ENCODE measurements at places on chromosomes 3 and 15. TPM values are rescaled to one million over a fixed set of nuclear protein-coding genes. Genes with fewer than 3 reads are reported as not detected.

The SERINC4 gene
- 0.47 TPM for polyA plus RNA-seq

The ZNF501 gene
- 12.9 TPM for polyA plus RNA-seq

The LIPH gene
- polyA plus RNA-seq = 0.75 TPM

The UPK1B gene
- 13.2 TPM for polyA plus RNA-seq

DNA sequence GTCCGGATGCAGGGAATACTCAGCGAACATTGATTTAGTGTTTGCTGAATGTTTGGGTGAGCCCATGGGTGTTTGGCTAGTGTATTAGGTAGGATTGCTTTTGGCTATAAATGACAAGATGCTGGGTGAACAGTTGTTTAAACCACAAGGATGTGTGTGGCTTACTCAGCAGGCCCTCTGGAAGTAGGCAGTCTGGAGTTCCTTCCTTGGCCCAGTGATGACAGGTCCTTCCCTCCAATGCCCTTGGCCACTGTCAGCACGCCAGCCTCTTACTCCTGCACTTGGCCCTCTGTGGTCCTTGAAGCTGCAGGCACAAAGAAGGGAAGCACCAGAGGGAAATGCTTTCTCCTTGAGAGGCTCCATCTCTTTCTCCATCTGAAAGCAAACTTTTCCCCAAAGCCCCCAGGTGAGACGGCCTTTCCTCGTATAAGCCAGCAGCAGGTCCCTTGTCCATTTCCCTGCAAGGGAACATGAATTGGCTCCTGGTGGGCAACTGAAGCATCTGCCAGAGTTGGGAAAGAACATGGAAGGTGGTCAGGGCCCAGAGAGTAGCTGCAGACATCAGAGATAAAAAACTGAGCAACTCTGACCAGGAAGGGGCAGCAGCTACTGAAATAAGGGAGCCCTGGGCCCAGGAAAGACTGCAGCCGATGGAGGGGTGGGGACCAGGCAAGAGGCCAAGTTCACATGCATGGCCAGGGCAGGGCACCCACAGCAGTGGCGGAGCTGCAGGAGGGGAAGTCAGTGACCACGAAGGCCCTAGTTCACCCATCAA, 105.0 kb downstream of the TPRA1 start:
- no peak for DNase-seq

DNA sequence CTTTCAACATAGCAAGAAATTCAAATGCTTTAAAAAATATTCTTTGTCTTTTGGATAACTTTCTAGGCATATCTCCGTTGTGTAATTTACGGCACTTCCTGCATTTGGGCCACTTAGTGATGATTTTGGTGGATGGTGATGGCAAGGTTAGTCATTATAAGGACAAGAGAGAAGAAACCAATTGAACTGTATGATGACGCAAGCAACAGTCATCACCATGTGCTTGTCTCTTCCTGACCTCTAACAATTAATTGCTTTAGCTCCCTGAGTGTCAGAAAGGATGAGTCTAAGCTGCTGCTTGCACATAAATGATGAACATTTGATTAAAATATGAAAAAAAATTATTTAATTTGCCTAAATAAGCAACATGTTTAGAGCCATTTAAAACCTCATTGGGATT, 11.3 kb upstream of the P2RY12 start:
- DNase-seq = no peak

- no peak for DNase-seq
Measured at GRCh38 chr15:99057697-99058420, 47.0 kb upstream of the SYNM start.

DNA sequence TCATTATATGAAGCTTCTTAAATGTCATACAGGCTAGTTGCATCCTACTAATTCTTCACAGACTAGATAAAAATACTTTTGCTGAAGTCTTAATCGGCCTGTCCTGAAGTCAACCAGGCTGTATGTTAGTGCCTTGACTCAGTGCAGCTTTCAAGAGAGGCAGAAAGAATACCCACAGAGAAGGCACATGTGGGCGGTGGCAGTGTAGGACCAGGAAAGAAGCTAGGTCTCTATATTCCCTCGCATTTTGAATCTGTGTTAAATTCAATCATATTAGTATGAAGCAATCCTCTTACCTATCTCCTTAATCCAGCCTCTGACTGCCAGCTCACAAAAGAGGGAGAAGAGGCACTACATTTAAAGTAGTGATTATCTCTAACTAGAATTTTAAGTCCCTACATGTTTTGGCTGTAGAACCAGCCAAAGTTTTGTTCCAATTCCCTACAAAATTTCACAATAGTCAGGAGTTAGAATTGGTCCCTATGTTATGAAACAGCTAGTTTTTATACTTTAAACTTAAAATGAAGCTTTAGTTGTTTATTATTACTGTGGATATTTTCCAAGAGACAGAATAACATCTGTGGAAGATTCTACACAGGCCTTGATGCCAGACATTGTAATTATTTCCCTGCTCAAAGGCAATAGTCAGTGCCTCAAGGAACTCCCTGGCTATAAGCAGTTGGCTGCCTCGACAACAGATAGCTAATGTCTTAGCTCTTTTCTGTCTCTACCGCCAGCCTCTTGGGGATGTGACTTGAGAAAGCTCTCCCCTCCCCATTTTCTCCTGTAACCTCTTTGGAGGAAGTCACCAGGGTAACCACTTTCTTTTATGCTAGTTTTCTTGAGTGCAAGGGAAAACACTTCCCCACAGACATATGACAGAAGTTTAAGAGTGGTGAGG, 31.9 kb downstream of the CRTC3 start:
- no peak for DNase-seq

DNA sequence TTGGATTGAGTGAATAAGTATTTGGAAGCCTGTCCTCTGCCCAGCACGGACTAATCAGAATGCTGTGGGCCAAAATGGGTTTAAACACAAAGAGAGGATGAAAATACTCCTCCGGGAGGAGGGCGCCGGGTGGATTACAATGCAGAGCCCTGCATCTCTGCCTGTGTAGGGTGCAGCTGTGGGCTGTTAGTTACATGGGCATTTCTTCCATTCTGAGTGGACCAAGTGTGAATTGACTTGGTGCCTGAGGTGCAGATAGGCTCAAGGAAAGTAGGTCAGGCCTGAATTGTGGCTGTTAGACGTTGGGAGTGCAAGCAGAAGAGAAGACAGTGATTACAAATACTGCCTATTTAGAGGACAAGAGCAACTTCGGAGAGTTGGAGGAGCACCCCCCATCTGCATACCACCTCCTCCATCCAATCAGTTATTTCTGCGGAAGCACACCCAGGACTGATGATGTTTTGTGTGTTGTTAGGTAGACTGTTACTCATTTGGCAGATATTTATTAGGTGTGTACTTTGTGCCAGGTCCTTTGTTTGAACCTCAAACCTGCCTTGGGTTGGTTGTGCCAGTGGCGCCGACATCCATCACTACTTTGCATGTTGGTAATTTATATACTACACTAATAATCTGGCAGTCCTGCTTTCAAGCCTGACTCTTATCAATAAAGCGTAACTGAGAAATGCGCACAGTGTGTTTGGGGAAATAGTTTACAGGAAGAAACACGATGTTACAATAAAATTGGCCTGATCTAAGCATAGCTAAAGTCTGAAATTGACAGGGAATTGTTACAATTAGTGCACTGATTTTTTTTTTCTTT, 33.0 kb downstream of the PTPRG start:
- DNase-seq = no peak

GRCh38 chr3:167030082-167030725, 349.9 kb downstream of the ZBBX start:
- no peak for DNase-seq

DNA sequence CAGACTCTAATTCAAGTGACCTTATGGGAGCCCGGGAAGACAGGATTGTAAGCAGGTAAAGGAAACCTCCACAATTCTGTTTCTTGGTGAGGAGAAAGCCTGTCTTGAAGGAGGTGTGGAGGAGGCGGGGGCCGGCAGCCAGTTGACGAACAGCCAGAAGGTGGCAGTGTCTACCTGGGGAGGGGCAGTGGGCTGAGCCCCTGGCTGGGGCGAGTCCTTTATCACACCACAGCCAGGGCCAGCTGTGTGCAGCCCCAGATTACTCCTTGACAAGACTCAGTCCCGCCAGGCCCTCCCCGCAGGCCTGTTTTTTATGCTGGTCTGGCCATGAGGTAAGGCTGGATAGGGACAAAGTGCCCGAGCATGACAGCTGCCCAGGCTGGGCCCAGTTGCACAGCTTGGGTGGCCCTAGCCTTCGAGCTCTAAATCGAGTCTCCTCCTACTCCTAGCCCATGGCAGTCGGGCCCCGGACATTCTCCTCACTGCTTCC, 40.9 kb upstream of the IDH2 start:
- peak; percentile 71 for DNase-seq

- DNase-seq = no peak
Measured at GRCh38 chr3:101796077-101796680, 17.2 kb downstream of the NXPE3 start.

DNA sequence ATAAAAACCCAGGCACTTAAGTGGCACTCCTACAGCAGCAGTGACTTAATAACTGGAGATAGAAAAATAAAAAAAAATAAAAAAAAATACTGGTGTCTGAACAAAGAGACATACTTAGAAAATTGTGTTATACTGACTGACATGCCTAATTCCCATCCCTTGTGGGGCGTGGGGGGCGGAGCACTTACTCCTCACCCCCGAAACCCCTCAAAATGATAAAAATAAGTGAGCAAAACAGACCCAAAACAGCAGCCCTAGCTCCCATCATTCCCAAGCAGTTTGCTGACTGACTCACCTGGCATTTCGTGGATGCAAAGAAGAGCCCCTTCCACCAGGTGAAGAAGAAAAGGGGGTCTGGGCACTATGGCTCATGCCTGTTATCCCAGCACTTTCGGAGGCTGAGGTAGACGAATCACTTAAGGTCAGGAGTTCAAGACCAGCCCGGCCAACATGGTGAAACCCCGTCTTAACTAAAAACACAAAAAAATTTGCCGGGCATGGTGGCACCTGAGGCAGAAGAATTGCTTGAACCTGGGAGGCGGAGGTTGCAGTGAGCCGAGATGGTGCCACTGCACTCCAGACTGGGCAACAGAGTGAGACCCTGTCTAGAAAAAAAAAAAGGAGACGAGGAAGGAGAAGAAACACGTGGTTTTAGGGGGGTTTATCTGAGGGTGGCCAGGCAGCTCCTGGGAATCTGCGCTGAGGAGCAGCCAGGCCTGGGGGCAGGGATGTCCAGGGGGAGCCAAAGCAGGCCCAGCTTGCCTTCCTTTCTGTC, 50.8 kb upstream of the BLM start:
- DNase-seq = no peak

GRCh38 chr3:53753518-53754183, 92.6 kb downstream of the CHDH start:
- DNase-seq = no peak

GRCh38 chr15:26200427-26200826, 337.3 kb upstream of the ATP10A start:
- no peak for DNase-seq

DNA sequence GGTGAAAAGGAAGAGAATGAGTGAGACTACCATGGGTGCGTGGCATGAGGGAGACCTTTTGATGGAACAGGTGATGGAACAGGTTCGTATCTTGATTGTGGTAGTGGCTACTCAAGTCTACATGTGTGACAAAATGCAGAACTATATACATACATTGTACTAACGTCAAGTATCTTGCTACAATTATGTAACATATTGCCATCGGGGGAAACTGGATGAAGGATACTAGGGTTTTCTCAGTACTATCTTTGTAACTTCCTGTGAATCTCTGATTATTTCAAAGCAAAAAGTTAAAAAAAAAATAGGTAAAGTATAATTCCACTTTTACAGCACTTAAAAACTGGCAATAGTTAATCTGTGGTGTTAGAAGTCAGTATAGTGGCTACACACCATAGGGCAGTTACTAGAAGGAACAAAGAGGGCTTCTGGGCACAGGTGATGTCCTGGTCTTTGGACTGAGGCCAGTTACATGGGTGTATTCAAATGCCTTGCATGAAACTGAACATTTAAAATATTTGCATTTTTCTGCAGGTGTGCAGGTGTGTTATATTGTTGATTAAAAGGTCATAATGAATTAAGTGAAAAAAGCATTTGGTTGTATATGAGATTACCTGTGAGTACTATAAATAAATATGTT, 61.4 kb downstream of the LRRK1 start:
- no peak for DNase-seq

GRCh38 chr15:50219820-50220219, 37.8 kb downstream of the SLC27A2 start:
- DNase-seq = no peak

DNA sequence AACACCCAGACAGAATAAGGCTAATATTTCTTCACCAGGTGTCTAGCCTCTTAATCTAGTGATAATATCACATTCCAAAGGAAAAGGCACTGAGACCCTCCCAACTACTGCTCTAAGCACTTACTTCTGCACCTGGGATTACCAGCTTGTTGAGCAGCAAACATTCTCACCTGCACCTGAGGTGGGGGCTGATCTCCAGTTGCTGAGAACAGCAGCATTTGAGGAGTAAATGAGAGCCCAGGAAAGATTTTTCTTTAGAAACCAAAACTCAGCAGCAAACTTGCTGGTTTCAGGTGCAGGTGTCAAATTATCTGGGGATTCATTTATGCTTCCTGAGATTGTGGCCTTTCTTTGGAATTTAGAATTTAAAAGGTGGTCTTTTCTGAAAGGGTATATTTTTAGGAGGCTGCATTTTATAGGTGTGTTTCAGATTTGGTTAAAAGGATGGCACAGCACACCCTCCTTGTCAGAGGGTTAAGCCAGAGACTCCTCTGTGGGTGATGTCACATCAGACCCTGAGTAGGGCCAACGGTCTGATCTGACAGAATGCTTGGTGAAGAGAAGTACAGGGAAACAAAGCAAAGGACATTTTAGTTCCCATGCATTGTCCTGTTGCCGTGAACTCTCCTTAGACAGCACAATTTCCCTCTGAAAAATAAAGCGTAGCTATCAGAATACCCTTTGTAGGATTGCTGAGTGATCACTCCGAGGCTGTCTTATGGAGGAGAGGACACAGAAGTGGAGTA, 411.0 kb upstream of the ATP11B start:
- DNase-seq = no peak

GRCh38 chr15:48925714-48926223, 38.0 kb downstream of the SHC4 start:
- DNase-seq = no peak

GRCh38 chr15:58212909-58213526, 74.8 kb downstream of the AQP9 start:
- DNase-seq = peak; percentile 38

- no peak for DNase-seq
Measured at GRCh38 chr3:20073683-20074082, 33.4 kb downstream of the KAT2B start.

DNA sequence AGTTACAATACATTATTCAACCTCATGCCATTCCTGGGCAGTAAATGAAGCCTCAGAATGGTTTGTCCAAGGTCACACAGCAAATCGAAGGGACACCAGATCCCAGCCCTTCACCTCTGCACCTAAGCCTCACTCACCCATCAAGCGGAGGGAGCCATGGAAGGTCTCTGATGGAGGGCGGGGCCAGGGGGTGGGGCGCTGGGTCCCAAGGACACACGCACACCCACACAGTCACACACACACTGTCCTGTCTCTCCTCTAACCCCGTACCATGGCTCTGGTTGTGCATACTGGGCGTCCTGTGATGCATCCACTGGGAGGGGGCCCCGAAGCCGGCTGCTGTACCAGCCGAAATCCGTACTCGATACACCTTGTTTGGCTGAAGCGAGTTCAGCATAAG, 15.3 kb upstream of the IGDCC3 start:
- no peak for DNase-seq
